ENCODE measurements at places on chromosomes 2 and 18.

DNA sequence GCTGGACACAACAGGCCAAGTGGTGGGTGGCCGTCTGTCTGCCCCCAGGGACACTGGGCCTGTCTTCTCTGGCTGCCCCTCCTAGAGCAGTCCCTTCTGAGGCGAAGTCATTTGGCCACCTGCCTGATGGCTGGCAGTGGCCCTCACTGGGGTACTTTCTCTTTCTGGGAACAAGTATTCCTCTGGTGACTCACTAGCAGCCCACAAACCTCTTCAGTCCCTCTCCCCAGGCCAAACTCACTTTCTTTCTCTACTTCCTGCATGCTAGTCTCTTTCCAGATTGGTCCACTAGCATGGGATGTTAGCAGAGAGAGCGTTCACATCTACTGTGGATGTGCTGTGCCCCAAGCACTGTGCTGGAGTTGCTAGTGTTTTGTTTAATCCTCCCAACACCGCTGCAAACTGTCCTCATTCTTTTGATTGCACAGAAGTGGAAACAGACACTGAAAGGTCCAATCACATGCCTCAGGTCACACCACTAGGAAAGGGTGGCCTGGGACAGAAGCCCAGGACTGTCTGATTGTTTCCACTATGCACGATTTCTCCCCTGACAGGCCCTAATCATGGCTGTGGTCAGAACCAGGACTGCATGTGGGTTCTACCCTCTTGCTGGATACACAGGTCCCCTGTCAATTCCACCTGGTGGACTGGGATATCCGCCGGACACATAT, 5.2 kb downstream of the DYSF start:
- no peak for DNase-seq

DNA sequence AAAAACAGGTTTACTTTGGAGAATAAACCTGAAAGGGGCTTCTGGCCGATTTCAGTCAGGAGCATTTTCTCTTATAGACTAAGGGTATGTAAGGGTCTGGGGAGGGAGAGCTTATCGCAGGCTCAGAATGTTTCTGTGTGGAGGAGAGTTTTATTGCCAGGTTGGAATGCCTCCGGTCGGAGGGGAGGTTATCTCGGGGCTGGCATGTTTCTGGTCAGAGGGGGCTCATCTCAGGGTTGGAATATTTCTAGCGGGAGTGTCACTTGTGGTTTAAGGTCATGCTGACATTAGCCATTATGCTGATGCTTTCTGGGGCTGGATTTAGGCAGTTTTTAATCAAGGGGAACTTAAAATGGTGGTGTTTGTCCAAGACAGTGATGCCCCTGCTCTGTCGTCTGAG, 333.6 kb downstream of the METTL4 start:
- no peak for DNase-seq

- DNase-seq = no peak
Observed at GRCh38 chr18:9022397-9023155, 79.9 kb upstream of the NDUFV2 start.

DNA sequence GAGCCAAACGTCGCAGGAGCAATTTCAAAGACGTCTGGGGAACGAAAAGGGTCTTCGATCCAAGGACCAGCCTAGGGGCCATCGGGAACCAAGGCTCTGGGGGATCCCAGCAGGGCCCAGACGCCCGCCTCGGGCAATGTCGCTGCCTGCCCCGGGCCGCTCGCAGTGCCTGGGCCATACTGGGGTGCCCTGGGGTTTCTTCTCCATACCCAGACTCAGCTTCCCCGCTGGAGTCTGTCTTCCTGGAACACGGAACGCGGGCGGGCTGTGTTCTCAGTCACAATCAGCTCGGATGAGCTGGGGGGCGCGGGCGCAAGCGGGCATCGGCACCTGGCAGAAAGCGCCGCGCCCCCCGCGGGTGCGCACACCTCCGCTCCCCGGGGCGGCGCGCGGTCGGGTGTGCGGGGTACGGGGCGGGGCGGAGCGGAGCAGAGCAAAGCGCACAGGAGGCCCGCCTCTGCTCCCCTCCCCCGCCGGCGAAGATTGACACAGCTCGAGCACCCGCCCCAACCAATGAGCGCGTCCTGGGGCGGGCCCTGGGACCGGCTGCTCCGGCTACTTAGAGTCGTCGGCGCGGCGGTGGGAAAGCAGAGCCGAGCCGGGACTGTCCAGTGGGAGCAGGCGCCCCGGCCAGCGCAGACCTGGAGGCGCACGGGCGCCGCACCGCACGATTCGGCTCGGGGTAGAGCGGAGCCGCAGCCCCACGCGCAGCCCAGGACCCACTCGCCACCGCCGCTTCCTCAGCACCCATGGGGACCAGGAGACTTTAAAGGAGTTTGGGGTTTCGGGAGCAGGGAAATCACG, at the start of gene LRATD1:
Gene LRATD1, plus strand, starts transcription at position 585 of the 804 bp plus-strand sequence. CDS start 1,263 bp downstream, outside the sequence.
- DNase-seq = no peak

GRCh38 chr2:20516646-20517341, 69.9 kb downstream of the RHOB start:
- no peak for DNase-seq

- DNase-seq = no peak
Observed at GRCh38 chr2:32746669-32747068, 118.8 kb downstream of the TTC27 start.

DNA sequence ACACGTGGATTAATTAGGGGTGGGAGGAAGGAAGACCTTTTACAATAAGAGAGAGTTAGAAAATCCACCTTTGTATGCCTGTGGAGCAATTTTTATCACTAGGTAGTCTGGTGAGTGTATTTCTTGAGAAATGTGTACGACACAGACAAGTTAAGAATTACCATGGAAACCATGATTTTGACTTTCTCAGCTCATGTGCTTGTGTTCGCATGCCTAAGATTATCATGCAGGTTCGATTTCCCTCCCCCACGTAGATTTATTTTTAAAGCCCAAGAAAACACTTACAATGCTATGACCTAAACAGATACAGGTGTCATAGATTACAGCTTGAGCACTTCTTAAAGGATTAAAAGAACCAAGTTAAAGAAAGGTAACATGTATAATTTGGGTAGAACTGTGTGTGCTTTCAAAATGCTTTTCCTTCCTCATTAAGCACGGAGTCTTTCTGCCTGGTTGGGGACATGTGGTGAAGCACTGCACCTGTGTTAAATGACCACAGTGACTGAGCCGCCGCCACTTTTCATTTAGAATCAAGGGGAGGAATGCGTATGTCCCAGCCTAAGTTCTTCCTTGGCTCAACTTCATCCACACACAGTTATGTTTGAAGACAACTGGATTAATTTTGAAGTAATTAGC, 16.6 kb downstream of the SERTAD2 start:
- no peak for DNase-seq

DNA sequence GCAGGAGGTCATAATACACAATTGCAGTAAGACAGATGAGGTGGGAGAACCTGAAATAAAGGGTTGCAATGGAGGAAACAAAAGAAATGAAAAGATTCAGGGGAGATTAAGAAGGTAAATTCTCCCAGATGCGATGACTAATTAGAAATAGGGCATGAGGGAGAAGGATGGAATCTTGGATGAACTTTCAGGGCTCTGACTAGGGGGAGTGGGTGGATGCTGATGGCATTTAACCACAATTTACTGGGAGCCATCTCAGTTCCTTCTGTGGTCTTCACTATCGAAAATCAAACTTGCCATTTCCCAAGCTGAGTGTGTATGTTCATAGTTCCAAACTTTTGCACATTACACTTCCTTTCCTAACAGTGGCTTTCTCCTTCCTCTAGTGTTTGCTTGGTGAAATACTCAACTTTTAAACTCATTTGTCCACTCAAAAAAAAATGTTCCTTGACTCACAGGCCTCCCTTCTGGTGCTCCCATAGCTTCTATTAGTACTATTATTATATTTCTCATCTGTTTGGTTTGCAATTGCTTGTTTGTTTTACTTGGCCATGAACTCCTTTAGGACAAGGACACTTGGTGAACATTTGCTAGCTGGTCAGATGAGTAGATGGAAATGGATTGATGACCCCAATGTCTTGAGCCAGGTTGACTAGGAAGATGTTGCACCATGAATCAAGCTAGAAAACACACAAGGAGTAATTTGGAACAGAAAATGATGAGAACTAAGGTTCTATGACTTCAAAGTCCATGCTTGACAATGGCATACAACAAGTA, 178.5 kb downstream of the DIS3L2 start:
- DNase-seq = no peak

GRCh38 chr2:219249203-219249980, 3.7 kb upstream of the TUBA4B start:
- no peak for DNase-seq

GRCh38 chr2:81436256-81436655, 1131.7 kb upstream of the LRRTM1 start:
- DNase-seq = no peak

GRCh38 chr2:177391822-177392372, 676 bp upstream of the AGPS start:
- no peak for DNase-seq

DNA sequence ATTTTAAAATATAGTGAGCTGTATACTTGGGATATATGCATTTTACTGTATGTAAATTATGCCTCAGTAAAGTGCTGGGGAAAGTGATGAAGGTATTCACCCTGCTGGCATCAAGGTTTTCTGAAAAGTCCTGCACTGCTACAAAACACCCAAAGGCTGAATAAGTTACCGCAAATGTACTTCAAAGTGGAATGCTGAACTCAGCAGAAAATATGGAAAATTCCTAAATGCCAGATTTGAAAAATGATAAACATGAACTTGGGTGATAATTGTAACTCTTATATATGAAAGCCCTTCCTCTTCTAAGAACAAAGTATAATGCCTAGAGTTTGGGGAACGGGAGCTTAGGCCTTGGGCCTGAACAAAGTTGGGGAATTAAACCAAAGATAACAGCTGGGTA, 133.0 kb downstream of the GALNT1 start:
- no peak for DNase-seq

GRCh38 chr18:32422201-32422600, 48.5 kb downstream of the GAREM1 start:
- DNase-seq = no peak

DNA sequence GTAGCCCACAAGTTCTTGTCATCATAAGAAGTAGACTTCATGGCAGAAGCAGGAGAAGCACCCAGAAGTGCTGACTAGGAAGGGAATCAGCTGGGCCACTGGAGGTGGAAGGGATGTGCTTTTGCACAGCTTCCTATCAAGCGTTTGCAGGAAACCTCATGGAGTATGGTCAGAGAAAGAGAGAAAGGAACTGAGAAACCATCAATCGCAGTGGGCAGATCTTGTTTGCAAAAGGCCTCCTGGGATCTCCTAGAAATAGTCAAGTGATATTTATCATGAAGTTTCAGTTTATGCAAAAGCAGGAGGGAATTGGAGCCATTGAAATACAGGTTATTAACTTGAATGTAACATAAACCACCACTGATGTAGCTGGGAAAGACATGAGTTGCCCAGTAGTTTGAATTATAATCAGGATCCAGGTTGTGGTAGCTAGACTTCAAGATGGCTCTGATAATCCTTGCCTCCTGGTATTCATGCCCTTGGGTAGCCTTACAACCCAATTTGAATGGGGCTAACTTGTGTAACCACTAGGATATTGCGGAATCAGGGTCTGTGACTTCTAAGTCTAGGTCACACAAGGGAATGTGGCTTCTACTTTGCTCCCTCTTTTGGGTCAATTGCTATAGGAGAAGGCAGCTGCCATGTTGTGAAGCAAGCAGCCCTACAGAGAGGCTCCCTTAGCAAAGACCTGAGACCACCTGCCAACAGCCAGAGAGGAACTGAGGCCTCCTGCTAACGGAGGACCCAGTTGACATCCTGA, 69.8 kb upstream of the TCF4 start:
- no peak for DNase-seq

- DNase-seq = no peak
Observed at GRCh38 chr2:137173463-137173862, 408.1 kb downstream of the THSD7B start.

GRCh38 chr18:61870151-61870550, 22.7 kb downstream of the RNF152 start:
- no peak for DNase-seq

- DNase-seq = no peak
Observed at GRCh38 chr2:232927032-232927792, 57.1 kb downstream of the SNORC start.

GRCh38 chr18:70371908-70372307, 83.1 kb downstream of the SOCS6 start:
- DNase-seq = no peak

DNA sequence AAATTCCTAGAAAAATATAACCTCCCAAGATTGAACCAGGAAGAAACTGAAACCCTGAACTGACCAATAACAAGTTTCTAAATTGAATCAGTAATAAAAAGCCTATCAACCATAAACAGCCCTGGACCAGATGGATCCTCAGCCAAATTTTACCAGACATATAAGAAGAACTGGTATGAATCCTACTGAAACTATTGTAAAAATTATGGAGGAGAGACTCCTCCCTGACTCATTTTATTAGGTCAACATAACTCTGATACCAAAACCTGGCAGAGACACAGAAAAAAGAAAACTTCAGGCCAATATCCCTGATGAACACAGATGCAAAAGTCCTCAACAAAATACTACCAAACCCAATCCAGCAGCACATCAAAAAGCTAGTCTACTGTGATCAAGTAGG, 11.3 kb downstream of the NT5C1B start:
- no peak for DNase-seq

- no peak for DNase-seq
Observed at GRCh38 chr2:152078662-152079061, 20.2 kb downstream of the CACNB4 start.
